A549 treated with AZD2906 at 1 μM for 4 hours (cell line): ENCODE measurements at places on chromosomes 16 and 17. TPM values are rescaled to one million over a fixed set of nuclear protein-coding genes. Genes with fewer than 3 reads are reported as not detected.

The GLYR1 gene
- total RNA-seq = 38.0 to 44.6 TPM (median 39.7 TPM) in 5 replicates

The IL34 gene
- 0.26 to 0.63 TPM (median 0.52 TPM) in 5 replicates for total RNA-seq

The GINS2 gene
- total RNA-seq = 28.5 to 31.5 TPM (median 30.1 TPM) in 5 replicates

The PHOSPHO1 gene
- 0.33 to 0.77 TPM (median 0.73 TPM) in 5 replicates for total RNA-seq
